ENCODE measurements at places on chromosomes 1 and 21. TPM values are rescaled to one million over a fixed set of nuclear protein-coding genes. Genes with fewer than 3 reads are reported as not detected.

DNA sequence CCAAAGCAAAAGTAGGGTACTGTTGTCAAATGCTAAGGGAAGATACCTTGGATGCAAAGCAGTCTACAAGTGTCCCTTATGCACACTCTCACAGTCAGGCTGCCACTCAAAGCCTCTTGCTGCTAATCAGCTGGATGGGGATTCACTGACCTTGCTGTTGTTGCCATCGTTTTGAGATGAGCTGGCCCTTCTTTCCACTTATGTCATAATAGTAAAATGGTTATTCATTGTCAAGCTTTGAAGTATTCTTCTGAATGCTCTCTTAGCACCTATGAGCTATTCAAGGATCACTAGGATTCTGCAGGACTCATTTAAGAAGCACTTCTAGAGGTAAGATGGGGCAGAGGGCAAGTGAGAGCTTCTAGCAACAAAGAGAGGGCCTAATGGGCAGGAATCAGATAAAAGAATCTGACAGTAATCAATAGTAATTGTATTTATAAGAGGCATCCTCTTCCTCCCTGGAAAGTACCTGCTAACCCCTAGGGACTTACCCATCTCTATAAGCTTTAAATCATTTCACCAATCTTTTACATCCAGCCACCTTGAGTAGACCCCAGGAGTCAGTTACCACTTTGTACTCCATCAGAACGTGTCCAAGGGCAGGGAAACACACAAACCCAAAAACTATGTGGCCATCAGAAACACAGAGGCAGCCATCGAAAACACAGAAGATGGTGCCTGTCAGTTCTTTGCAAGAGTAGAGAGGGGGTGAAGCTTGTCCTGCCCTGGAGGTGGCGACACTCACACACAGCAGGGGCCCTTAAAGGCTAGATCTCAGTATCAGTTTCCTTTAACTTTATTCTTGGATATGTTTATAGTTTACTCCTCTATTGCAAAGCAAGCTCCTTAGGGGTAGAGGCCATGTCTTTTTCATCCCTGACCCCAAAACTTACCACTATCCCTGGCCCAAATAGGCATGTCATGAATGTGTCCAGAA, 103.7 kb upstream of the NFIA start:
- peak; percentile 43 for DNase-seq

DNA sequence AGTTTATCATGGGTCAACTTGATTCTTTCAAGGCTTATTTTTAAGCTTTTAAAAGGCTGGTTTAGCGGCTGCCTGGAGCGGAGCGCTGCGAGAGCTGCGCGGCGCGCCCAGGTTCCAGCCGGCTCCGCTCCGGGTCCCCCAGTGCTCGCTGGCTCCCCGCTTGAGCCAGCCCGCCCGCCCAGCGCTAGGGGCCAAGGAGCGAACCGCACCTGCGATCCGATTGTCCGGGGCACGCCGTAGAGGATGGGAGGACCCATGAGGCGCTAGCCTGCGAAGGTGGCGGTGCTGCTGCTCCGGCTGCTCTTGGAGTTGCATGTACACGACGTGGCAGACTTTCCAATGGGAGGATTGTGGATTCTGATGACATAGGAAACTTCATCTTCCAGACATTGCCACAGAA, 9.9 kb upstream of the CFHR4 start:
- DNase-seq, result no peak

DNA sequence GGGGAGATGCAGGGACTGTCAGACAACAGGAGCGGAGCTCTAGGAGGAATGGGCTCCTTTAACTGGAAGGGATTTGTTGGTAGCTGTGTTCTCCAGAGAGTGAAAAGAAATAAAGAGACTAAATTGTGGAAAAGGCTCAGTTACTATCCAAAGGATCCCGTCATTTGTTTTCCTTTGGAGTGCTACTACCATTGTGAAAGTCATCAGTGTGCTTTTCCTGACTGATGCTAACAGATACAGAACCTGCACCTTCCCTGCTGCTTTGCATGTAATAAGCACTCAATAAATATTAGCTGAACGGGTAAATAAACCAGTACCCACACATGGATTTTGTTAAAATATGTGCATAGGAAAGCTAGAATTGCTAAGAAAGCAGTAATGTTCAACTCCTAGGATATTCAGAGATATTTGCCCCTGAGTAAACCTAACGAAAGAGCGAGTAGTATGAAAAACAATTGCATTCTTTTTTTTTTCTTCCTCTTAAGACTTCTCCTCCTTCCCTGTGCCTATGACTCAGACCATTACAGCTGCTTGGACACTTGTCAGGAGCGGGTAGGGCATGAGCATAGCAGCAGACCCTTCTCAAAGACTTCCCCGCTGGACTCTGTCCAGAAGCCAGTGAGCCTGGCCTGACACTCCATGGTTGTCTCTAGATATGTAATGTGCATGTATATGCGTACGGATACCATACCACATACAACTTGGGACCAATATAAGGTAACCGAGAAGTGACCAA, 41.7 kb downstream of the PTGFRN start:
- DNase-seq, result no peak

Gene NPHS2
- not detected for total RNA-seq

GRCh38 chr21:45405271-45405818, 380 bp downstream of the COL18A1 start:
- peak; percentile 72 for DNase-seq

GRCh38 chr1:169484683-169485430, 887 bp downstream of the SLC19A2 start:
- DNase-seq, result peak; percentile 63

- no peak for DNase-seq
Observed at GRCh38 chr21:25862596-25862995, 127.8 kb downstream of the GABPA start.

DNA sequence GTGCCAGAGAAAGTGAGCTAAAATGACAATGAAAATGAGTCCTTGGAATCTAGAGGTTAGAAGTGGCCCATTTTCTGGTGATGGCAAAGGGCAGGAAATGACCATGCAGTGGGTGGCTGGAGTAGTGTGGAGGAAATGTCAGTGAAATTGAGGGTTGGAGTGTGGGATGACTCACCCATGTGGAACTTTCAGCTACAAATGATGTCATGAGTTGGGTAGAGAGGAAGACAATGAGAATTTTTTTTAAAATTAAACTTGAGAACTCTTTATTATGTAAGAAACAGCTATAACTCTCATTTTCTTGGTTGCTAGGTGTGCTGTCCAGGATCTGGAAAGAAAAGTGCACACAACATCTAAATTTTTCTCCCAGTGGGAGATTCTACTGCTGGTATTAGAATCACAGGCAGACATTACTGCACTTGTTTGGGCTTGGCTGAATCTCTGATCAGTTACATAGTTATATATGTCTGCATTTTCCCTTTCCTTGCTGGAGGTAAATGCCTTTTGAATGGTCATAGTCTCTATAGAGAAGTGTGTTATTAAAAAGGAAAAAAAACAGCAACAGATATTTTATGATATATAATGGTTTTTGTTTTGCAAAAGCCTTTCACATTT, 56.8 kb upstream of the GNG12 start:
- DNase-seq, result peak; percentile 52

- no peak for DNase-seq
Observed at GRCh38 chr1:89302697-89303332, 30.2 kb upstream of the GBP5 start.

Gene SLC44A3
- not detected for total RNA-seq

GRCh38 chr1:91511386-91511785, 10.7 kb downstream of the CDC7 start:
- DNase-seq, result no peak

GRCh38 chr21:26835027-26835713, 10.0 kb downstream of the ADAMTS1 start:
- DNase-seq, result no peak

Gene LGR6
- 0.43 TPM for total RNA-seq

- no peak for DNase-seq
Observed at GRCh38 chr1:9731051-9731537, 79.6 kb downstream of the PIK3CD start.

Gene FAM131C
- total RNA-seq, result not detected

- no peak for DNase-seq
Observed at GRCh38 chr1:106233511-106233910, 823.0 kb upstream of the PRMT6 start.

- DNase-seq, result no peak
Observed at GRCh38 chr1:57578099-57578498, 154.2 kb upstream of the DAB1 start.

GRCh38 chr1:42359466-42359865, 21.1 kb upstream of the RIMKLA start:
- no peak for DNase-seq

DNA sequence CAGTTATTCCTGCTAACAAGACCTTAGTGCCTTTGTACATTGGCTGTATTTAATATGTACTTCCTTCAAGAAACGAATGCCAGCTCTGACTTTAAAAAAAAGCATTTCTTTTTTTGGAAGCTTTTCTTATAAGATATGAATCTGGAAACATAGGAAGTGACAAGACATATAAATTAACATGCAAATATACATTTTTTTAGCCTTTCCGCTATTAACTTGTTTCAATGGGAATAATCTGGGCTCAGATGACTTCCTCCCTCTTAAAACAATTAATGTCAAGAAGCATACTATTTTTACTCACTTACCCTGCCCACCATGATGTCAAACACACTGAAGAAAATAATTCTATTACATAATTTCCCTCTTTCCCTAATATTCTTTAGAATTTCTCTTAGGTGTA, 1.4 kb downstream of the DENND1B start:
- DNase-seq, result peak; percentile 11

Gene ZBTB8B
- total RNA-seq, result 0.37 TPM

DNA sequence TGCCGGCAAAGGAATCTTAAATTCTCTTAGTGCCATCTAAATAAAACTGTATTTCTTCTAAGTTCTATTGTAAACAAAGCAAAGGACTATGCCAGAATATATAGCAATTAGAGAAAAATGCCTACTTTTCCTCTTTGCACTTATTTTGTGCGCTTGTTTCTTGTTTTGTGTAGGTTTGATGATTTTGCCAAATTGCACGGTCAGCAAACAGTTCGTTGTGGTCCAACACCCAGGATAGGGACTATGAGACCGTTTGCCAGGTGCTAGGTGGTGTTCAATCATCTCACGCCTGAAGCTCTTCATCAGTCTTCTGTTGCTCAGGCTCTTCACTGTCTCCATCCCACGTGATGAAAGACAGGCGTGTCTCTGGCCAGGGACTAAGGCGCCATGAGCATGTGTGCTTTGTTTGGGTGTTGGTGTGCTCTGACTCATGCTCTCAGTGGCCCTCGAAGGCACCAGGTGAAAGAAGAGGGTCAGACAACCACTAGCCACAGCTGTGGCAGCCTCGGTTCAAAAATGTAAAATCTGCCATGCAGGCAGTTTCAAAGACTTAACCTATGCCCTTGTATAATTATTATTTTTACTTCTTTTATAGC, 36.9 kb upstream of the KCNE1 start:
- no peak for DNase-seq

DNA sequence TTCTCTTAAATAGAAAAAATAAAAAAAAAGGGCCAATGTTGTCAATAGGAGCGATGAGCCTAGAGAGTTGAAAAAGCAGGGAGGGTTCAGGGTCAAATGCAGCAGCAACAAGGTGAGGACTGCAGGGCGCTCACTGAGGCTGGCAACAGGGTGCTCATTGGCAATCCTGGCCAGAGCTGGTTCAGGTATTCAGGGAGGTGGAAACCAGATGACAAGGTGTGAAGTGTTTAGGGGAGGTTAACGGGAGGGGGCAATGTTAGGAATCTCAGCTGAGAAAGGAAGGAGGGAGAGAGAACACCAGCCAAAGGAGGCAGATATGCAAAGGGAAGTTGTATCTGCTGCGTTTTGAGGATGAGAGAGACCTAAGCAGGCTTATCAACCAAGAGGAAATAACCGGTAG, 129.8 kb upstream of the DAB1 start:
- no peak for DNase-seq

- peak; percentile 30 for DNase-seq
Observed at GRCh38 chr1:150971583-150972416, 2.8 kb downstream of the CERS2 start.

GRCh38 chr1:162035241-162035640, 11.6 kb upstream of the OLFML2B start:
- DNase-seq, result no peak

Gene RGS5
- 92.4 TPM for total RNA-seq

GRCh38 chr1:192378276-192378675, 61.5 kb downstream of the RGS21 start:
- no peak for DNase-seq

- DNase-seq, result peak; percentile 47
Observed at GRCh38 chr1:243364866-243365265, 109.0 kb downstream of the SDCCAG8 start.

DNA sequence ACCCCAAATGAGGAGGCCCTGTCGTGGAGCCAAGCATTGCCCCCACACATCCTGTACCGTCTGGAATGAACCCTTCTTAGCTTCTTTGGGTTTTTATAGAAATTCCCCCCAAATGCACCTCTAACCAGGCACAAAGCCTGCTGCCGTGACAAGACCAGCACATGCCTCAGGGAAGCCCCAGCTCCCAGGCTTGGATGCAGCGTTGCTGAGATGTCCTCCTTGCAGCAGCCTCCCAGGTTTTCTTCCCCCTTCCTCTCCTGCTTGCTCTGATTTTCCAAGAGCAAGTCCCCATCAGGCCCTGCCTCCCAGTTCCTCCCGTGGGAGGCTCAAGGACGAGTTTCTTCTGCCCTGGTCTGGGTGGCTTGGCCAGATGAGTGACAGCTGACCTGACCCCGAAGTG, 119.0 kb upstream of the VAMP3 start:
- DNase-seq, result no peak

Gene MYOC
- 7.0 TPM for total RNA-seq

GRCh38 chr1:227777646-227778045, 37.8 kb upstream of the PRSS38 start:
- no peak for DNase-seq

DNA sequence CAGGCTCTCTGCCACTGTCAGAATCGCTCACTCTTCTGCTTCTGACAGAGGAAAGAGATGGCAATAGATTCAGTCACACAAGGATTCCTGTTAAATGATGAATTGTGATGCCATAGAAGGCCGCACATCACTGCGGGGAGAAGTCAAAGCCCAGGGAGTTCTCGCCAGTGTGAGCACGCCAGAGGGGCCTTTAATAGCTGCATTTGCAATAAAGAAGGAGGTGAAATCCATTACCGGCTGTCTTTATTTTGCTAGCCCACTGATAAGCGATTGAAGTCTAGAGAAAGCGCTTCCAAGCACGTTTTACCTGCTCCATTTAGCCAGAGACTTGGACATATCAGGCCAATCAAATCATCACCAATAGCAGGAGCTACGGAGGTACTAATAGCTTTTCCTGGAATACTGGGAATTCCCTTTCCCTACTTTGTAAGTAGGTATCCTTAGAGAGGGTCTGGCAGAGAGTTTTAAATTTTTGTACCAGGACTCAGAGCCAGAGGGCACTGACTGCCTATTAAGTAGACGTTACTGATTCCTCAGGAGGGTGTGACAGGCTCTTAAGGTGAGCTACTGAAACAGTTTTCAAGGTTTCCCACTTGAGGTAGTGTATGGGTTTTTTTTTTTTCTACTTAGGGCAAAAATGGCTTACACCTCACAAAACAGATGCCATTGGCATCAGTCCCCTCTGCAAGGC, 10.2 kb upstream of the TARBP1 start:
- no peak for DNase-seq

GRCh38 chr1:168498956-168499687, 44.7 kb downstream of the XCL2 start:
- DNase-seq, result no peak

GRCh38 chr1:172400722-172401105, 19.8 kb upstream of the C1orf105 start:
- no peak for DNase-seq

All from stomach (tissue), 19 donors.